ENCODE measurements at places on chromosomes 11 and 22.

- DNase-seq = no peak
Measured at GRCh38 chr11:72135891-72136683, 562 bp downstream of the FOLR3 start.

GRCh38 chr11:35658020-35658948, 4.3 kb upstream of the TRIM44 start:
- no peak for DNase-seq

- DNase-seq = peak; percentile 94
Measured at GRCh38 chr22:37745548-37746365, 48.9 kb downstream of the TRIOBP start.

DNA sequence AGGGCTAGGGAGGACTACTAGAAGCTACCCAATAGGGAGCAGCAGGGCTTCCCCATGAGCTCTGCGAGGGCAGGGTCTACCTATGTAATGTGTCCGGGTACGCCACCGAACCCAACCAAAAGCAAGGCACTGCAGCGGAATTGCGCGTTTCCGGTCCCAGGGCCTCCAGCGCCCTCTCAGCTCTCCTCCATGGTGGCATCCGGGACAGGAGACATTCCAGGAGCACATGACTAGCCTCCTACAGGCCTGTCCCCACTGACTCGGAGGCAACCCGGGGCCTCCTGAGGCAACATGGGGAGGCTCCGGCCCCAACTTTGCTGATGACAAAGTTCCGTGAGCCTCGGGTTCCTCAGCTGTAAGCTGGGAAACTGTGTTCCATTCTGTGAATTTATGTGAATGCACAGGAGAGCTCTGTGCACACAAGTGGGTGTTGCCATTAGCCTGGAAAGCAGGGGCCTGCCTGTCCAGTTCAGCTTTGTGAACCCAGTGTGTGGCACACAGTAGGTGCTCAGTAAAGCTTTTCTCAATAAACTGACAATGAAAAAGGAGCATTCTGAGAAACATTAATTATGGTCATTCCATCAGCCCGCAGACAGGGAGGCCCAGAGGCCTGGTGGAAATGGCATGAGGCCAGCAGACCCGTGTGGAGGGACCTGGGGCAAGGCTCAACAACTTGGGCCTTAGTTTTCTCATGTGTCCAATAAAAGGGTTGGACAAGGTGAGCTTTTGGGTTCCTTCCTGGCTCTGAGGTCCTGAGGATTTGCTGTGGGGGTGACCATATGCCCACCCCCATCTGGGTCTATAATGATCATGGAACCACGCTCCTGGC, 50.3 kb downstream of the CHRDL2 start:
- DNase-seq = no peak

DNA sequence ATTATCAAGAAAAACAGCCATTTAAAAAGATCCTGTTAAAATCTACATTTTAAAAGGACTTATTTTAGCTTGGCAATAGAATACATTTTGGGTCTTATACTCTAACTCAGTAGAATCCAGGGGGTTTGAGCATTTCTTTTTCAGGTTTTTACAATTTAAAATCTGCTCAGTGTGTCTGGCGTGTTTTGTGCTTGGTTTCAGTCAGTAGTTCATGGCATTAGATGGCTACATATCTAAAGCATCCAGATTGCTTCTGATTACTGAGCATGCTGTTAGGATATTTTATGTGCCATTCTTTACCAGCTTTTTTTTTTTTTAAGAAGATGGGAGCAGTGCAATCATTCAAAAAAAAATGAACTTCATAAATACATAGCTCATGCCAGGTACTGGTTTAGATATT, 566.1 kb upstream of the LARGE1 start:
- DNase-seq = no peak

DNA sequence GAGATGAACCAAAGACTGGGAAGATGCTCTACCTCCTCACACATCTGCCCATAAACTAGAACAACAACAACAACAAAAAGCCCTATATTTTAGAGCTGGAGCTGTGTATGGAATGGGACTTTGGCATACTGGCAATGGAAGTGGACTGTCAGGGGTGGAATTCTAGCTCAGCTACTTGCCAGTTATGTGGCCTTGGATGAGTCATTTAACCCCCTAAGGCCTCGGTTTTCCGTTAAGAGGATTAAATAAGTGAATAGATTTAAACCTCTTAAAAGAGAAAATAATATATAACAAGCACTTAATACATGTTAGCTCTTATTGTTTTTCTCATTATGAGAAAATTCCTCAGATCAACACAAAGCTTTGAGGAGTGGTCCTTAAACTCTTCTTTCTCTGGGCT, 195.0 kb downstream of the KIF18A start:
- DNase-seq = no peak

- DNase-seq = no peak
Measured at GRCh38 chr11:28114731-28115130, 6.5 kb downstream of the METTL15 start.

DNA sequence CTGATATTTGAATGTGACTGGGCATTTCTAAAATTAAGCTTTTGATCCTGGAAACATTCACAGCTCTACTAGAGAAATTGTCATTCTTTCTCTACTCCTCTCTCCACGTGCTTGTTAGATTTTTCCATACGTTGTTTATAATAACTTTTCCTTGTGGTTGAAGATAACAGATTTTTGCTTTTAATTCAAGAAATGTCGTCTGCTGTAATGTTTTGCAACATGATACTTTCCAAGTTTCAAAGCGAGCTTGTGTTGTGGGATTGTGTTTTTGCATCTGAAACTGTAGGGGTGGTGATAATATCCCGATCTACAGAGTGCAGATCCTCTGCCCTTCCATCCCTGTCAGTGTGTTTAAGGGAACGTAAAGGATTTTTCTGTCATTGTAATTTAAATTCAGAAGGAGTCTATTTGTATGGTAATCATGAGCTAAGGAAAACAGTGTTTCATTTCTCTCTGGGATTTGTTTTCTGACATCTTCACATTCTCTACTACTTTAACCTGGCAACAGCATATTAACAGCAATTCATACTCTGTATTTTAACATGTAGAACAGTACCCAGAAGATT, 321.4 kb downstream of the FAT3 start:
- DNase-seq = no peak

GRCh38 chr11:59028105-59028504, 58.0 kb upstream of the GLYATL1B start:
- no peak for DNase-seq

DNA sequence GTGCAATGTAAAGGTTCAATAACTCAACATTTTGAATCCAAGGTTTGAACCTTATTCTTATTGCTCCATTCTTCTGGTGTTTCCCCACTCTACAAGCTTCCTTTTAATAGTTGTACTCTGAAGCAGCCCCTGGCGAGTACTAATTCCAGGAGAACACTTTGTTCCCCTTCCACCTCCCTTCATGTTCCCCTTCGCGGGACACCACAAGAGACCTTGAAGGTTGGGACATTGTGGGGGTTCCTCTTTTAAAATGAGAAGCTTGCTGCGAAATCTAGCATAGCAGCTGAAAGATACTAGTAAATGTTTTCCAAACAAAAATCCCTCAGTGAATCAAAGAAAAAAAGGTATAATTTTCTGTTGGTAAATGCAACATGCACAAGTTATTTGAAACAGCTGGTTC, 626.3 kb upstream of the LRRC4C start:
- no peak for DNase-seq

DNA sequence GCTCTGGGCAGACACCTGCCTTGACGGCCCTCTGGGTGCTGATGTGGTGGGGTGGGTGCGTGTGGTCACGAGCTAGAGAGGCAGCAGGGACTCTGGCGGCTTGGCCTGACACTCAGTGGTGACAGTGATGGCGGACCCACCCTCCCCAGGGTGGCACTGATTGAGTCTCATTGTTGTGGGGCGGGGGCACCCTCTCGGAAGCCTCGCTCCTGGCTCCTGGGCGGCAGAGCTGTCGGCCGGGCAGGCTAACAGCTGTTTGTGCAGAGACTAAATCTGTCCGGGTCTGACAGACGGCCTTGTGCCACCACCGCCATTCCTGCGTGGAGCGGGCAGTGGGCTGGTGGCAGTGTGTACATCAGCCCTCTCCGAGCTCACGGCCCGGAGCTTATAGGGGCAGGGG, 15.6 kb downstream of the FLRT1 start:
- DNase-seq = no peak

- DNase-seq = no peak
Measured at GRCh38 chr22:23743303-23743705, 7.6 kb downstream of the ZNF70 start.

- DNase-seq = no peak
Measured at GRCh38 chr11:1758611-1759150, 5.0 kb downstream of the CTSD start.

- no peak for DNase-seq
Measured at GRCh38 chr11:104152941-104153505, 10.9 kb downstream of the PDGFD start.

DNA sequence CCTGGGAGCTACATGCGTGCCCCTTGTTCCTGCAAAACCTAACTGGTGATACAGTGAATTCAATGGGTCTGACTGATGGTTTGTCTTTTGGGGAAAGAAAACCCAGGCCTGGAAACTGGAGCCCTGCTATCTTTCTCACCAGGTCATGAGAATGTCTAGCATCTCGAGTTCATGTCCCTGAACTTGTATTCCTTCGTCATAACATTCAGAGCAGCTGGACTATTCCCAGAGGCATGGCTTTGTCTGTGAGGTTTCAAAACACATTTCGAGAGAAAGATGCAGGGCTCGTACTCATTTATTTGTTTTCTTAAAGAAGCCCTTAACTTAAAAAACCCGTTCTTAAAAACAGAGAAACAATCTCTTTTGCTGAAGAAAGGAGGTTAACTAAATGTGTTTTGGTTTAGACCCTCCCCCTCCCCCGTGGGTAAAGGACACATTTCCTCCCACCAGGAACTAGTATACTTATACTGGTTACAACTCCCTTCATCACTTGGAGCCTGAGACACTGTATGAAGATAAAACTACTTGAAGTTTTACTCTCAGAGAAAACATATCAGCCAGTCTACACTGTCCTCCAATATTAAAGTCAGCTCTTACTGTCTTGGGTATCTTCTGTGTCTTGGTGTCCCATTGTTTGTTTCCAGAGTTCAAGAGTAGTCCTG, 43.2 kb downstream of the ME3 start:
- DNase-seq = no peak

- no peak for DNase-seq
Measured at GRCh38 chr22:45905924-45906865, 70.8 kb downstream of the WNT7B start.

DNA sequence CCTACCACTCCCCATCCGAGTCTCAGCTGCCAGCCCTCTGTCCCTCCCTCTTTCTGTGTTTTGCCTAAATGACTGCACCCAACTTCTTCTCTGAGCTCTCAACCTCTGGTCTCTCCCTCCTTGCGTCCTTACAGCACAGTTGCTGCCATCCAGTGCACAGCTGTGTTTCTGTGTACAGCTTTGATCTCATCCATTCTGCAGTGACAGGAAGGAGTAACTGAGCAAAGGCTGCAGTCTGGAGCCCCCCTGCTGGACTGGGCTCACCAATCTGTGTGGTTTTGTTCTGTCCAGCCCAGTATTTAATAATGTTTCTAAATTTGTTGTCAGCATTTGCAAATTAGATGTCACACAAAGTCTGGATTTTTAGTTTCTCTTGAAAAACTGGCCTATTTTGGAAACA, 43.8 kb downstream of the PRR5L start:
- DNase-seq = no peak

GRCh38 chr11:849104-849824, 6.6 kb downstream of the TSPAN4 start:
- DNase-seq = no peak

DNA sequence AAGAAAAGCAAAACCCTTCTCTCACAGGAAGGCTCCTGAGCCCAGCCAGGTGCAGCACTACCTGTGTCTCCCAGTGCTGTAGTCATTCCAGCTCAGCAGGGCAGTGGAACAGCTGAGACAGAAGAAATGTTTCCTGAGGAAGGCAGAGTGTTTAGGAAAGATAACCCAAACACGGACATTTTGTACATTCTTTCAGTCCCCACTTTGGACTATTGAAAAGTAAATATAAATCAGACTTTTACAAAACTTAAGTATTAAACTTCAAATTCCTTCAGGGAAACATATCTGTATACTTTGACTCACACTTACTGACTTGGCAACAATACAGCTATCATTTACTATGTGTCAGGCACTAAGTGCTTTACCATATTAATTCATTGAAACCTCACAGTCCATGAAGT, 40.4 kb downstream of the RRAS2 start:
- DNase-seq = no peak

DNA sequence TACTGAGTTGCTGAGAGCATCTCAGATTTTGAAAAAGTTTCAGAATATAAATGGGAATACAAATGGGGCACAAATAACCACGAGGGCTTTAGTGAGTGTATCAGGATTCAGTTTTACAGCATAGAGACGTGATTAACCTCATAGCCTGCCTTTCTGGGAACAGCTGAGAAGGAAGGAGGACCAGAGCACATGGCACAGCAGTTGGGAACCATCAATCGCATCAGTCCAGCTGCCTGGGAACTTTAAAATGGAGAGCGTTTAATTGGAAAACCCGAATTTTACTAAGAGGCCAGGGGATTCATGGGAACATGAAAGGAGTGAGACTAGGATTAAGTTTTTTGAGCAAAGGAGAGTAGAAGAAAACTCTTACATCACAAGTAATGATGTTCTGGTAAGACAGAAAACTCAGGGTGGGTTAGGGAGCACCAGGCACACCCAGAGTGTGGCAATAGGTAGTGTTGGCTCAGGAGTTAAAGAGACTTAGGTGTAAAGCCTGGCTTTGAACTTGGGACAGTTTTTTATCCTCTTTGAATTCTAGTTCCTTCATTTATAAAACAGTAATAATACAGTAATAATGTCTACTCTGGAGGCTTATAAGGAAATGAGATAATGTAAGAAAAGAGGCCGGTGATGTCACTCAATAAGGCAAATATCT, 40.2 kb downstream of the FZD4 start:
- no peak for DNase-seq

DNA sequence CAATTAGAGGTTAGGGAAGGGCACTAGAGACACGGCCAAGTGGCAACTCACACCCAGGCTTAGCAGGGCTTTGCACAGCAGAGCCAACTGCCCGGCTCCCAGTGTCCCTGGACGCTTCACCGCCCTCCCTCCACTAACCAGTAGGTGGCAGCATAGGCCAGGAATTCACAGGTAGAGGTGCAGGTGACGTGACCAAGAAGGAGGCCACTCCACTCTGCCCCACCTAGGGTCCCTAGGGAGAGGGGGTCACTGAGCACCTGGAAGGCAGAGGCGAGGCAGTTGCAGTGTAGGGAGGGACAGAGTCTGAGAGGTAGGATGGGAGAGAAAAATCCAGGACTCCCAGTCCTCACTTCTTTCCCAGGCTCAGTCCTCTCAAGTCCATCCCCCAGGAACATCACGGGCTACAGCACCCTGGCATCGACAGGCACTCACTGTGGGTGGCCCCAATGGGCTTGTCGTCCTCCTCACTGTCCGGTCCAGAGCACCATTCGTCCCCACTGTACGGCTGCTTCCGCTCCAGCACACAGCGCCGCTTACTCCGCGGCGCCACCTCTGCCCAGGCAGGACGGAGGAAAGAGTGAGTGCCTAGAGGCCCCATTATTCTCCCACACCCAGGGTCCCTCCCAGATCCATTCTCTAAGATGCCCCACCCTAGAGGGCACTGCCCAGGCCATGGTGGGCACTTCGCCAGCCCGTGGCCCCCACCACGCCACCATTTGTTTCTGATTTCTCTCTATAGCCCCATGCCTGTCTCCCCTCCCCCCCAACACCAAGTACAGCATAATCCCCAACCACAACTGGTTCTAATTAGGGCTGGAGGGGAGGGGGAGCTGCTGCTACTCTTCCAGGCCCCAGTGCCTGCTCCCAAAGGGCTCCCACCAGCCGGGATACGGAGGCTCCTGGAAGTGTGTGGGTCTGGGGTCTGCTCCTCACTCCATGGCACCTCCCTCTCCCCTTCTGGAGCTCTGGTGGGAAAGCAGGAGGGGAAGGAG, 18.4 kb downstream of the BCL9L start:
- peak; percentile 77 for DNase-seq

- no peak for DNase-seq
Measured at GRCh38 chr11:17747131-17747955, 12.8 kb downstream of the KCNC1 start.

All from HuH-7.5 (cell line).